Progenitor cell of endocrine pancreas (in vitro differentiated cells): ENCODE measurements at places on chromosomes 2 and 18. TPM values are rescaled to one million over a fixed set of nuclear protein-coding genes. Genes with fewer than 3 reads are reported as not detected.

DNA sequence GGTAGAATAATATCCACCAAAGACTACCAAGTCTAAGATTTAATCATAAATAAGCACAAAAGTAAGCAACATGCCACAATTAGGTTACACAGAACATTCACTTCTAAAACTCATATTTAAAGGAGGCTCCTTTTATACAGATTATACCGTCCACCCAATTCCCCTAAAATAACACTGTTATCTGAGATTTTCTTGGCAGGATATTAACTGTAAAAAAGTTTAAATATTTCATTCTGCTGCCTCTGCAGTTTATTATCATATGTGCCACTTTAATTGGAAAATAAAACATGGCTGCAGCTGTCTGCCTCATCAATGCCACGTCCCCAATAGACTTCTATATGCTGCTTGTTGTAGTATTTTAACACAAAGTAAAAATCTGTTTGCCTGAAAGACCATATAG lies 140.9 kb downstream of the DTNB start:
- DNase-seq, result no peak

- no peak for DNase-seq
Measured at GRCh38 chr18:23812546-23813440, 123.5 kb downstream of the LAMA3 start.

- DNase-seq, result no peak
Measured at GRCh38 chr18:4653418-4653817, 198.3 kb upstream of the DLGAP1 start.

DNA sequence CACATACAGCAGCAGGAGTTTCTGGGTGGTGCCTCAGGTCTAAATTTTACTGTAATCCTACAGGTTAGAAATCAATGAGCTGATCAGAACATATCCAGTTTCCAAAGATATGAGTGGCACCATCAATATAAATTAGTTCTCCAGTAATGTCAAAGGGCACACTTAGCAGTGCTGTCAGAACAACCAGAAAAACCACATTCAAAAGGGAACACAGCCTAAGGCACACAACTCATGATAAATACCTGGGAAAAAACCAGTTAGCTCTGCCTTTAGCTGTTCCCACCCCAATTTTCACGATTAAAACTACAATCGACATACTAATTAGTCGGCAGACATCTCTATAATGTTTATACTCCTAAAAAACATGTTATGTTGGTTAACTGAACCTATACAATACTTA lies 31.5 kb downstream of the ATP8B1 start:
- no peak for DNase-seq

DNA sequence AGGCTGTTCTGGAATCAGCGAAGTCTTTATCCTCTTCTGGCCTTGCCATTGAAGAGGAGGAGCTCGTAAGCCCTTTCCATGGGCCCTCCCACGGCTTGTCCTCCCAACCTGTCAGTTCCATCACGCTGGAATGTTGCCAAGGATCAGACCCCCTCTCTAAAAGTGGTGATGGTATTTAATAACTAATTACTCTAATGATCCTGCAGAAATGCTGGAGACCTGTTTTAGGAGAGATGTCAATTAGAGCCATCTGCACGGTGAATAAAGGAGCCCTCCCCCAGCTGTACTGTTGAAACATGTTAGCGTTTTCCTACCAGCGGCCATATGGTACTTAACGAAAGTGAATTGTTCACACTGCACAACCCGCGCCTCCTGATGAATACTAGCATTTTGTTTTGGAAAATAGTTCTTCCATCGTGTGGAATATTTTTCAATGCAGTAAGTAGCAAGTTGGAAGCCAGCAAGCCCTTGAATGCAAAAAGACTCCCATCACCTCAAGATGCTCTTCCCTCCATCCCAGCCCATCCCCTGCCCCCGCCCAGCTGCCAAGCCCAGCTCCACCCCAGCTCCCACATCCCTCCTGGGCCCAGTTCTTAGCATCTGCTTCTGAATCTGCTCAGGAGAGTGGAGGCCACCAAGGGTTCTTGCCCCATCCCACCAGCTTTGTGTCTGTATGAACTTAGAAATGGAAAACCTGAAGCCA lies 145.4 kb downstream of the KLHL29 start:
- no peak for DNase-seq

DNA sequence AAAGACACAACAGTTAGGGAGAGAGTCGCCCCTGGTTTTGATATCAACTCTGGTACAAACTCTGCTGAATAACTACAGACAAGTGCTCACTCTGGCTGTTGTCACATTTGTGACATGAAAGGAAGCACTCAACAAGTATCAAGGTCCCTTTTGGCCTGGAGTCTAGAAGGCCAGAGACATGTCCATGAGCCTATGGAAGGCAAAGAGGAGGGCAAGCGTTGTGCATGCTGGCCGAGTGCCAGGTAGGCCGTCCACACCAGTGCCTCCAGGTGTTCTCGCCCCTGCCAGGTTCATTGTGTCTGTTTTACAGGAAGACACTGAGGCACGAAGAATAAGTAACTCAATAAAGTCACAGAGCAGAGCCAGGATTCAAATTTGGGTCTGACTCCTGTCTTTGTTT lies 21.1 kb downstream of the ILKAP start:
- no peak for DNase-seq

DNA sequence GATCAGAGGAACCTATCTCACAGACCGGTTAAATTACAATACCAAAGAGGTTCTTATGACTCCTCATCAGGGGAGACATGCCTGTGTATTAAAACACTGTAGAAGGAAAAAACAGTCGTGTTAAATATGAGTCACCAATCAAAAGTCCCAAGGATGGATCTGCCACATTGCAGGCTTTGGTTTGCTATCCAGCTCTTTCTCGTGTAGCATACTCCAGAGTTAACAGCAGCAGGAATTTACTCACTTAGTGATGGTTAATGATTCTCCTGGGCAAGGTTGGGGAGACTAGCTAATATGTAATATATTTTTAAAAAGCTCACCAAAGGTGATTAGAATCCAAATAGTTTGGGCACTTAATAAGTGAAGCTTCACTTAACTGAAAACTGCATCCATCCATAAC lies 109.7 kb downstream of the MBD5 start:
- no peak for DNase-seq

- no peak for DNase-seq
Measured at GRCh38 chr2:203432811-203433210, 102.3 kb downstream of the RAPH1 start.

GRCh38 chr2:126579868-126580267 lies 76.1 kb upstream of the GYPC start:
- no peak for DNase-seq

DNA sequence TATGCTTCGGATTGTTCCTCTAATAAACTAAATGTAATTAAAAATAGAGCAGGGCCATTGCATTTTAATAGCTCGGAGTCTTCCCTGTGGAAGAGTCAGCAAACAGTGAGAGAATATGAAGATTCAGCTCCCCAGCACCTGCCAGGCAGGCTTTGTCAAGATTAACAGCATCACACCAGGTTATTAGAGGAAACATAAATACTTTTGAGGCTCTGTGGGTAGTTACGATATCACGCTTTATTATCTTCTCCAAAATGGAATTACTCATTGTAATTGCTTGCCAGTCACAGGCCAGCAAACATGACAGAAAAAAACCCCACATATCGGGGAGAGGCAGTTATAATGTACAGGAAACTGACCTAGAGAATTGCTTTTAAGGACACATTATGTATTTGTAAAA lies 303.9 kb downstream of the CPS1 start:
- no peak for DNase-seq

GRCh38 chr18:36580266-36580665 lies 248.5 kb downstream of the TPGS2 start:
- no peak for DNase-seq

DNA sequence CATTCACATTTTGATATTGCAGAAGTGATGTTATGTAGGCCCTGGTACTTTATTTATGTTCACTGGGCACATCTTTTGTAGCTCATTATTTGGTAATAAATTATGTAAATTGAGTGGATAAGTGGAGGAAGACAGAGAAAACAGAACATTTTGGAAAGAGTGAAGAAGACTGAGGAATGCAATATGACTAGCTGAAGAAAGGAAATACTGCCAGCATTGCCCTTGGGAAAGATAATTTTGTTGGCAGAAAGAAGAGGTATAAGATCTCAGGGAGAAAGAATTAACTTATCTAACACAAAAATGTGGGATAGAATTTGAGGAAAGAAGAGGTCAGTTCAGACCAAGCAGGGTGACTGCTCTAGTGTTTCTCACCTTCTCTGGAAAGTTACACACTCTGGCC lies 118.8 kb downstream of the TTC27 start:
- DNase-seq, result no peak

DNA sequence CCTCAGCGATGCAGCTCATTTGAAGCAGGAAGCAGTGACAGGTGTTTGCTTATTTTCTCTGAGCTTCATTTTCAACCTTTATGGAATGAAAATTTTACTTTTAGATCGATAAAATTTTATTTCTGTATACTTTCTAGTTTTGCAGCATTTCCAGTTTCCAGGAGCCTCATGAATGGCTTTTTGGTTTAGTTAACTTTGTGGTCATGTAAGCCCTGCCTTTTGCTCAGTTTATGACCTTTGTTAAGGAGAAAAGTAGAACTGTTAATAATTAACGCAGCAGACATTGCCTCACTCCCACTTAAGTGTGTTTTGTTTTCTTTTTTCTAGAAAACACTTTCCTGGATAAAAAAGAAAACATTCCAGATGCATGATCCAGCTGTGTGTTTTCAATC lies 4.4 kb upstream of the FARP2 start:
- no peak for DNase-seq

- no peak for DNase-seq
Measured at GRCh38 chr18:5961097-5961827, 65.9 kb upstream of the TMEM200C start.

- DNase-seq, result no peak
Measured at GRCh38 chr18:1658908-1659566, 754.4 kb downstream of the ADCYAP1 start.

- no peak for DNase-seq
Measured at GRCh38 chr2:44121899-44122298, 46.8 kb upstream of the PPM1B start.

DNA sequence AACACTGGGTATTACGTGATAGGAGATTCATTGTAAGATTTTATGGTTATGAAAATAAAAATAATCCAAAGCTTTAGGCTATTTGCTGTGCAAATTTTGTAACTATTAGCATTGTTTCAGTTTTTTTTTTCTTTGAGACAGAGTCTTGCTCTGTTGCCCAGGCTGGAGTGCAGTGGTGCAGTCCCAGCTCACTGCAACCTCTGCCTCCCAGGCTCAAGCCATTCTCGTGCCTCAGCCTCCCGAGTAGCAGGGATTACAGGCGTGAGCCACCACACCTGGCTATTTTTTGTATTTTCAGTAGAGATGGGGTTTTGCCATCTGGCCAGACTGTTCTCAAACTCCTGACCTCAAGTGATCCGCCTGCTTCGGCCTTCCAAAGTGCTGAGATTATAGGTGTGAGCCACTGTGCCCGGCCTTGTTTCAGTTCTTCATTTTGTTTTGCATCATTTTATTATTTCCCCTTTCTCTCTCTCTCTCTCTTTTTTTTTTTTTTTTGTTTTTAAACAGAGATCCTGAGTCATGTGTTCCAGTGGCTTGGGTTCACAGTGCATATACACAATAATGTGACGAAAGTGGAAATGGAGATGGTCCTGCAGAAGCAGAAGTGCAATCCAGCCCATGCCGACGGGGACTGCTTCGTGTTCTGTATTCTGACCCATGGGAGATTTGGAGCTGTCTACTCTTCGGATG lies 25.8 kb downstream of the CASP10 start:
- DNase-seq, result no peak

GRCh38 chr18:47417807-47418206 lies 166.3 kb upstream of the SKOR2 start:
- DNase-seq, result no peak

- no peak for DNase-seq
Measured at GRCh38 chr18:74914648-74915047, 294.3 kb downstream of the PTGR3 start.

GRCh38 chr2:43329637-43330036 lies 103.2 kb upstream of the ZFP36L2 start:
- no peak for DNase-seq

GRCh38 chr2:152098496-152099366 lies at the start of gene CACNB4:
TSS of gene CACNB4 (minus strand) at chr2:152099044.
- no peak for DNase-seq

NEU2 gene
- not detected in 2 replicates for total RNA-seq

FOXI3 gene
- 0.57 and 0.98 TPM in 2 replicates for total RNA-seq

ATP8B1 gene
- total RNA-seq, result 21.7 and 21.9 TPM in 2 replicates

STPG4 gene
- 0.33 and 0.34 TPM in 2 replicates for total RNA-seq

UGT1A7 gene
- total RNA-seq, result not detected in 2 replicates

ASIC4 gene
- total RNA-seq, result 3.4 and 5.1 TPM in 2 replicates

ITGA6 gene
- total RNA-seq, result 69.5 and 83.8 TPM in 2 replicates

CHRND gene
- total RNA-seq, result 0.12 TPM in 1 of 2 replicates, not detected in the other

GAL3ST2 gene
- 0.51 and 0.84 TPM in 2 replicates for total RNA-seq
